ENCODE measurements at places on chromosomes 4 and X.

GRCh38 chr4:54840992-54841768 is 183.4 kb downstream of the KIT start:
- no peak for DNase-seq

DNA sequence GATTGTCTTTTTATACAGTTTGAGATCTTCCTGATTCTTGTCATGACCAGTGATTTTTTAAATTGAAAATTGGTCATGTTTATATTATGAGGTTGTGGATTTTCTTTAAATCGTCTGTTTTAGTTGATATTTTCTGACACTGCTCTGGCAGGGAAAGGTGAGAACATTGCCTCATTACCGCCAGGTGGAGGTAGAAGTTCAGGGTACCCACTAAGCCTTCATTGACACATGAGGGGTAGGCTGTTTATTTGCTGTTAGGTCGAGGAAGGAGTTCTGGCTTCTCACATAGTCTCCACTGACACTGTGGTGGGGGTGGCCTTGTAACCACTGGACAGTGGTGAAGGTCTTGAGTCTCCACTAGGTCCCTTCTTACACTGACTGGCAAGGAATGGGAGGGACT is 117.6 kb upstream of the GPR101 start:
- DNase-seq = no peak

DNA sequence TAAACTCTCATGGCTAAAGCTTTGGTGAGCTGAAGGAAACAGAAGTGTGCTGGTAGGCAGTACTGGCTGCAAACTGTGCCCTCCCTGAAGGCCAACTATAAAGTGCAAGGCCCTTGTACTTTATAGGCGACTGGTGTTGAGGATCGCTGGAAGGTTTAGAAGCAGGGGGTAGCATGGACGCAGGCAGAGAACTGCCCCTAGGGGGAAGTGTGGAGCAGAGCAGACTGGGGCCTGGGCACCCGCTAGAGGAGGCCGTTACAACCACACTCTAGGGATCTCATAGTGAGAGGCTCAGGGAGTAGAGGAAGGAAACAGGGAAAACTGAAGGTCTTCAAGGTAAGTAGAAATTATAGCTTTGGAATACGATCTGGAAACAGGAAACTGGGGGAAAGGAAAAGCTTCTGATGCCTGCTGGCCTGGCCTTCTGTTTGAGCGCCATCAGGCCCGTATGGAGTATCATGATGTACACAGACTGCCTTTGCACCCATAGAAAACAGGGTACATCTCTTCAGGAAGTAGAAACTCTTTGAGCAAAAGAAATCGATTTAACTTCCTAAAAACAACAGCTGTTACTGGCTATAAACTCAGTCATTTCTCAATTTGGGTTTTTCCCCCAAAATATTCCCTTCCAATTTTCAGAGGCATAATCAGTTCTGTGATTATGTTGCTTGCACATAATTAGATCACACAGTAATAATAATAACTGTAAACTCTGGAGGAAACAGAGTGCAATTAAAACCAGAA is 23.9 kb upstream of the TMSB4X start:
- no peak for DNase-seq

GRCh38 chr4:82613121-82613520 is 51.3 kb upstream of the TMEM150C start:
- DNase-seq = no peak

All from osteoblast (primary cell).